ENCODE measurements at places on chromosomes 11 and 22.

DNA sequence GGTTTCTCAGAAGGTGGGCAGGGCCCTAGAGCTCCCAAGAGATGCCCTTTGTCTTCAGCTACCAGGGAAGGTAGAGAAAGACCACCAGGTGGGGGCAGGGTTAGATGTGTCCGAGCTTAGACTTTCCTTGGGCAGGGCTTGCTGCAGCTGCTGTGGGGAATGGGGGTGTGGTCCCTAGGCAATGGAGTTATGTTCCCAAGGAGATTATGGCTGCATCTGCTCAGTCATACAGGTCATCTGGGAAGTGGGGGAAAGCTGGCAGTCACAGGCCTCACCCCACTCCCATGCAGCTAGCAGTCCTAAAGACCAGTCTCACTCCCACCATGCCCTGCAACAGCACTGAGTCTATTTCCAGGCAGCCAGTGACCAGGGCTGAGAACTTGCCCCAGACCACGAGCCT, 29.5 kb downstream of the MMP27 start:
- DNase-seq: no peak

GRCh38 chr11:11780858-11781257, 60.9 kb upstream of the USP47 start:
- no peak for DNase-seq

- no peak for DNase-seq
Measured at GRCh38 chr11:115996125-115996807, 492.1 kb upstream of the CADM1 start.

GRCh38 chr11:12556788-12557384, 117.3 kb upstream of the TEAD1 start:
- DNase-seq: no peak

DNA sequence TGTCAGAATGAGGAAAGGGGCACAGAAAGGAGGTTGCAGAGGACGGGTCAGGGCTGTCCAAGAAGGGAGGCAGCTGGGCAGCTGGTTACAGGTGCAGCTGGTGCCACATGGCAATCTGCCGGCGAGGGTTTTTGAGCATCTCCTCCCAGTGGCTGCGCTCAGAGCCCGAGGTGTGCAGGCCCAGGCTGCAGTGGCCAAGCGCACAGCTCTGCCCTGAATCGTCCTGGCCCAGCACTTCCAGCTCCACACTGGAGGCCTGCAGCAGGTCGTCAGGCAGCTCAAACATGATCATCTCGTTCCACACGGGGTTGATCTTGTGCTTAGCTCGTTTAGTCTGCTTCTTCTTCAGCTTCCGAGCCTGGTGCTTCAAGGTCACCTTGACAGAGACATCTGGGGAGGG, 42.2 kb downstream of the SYT13 start:
- no peak for DNase-seq

- no peak for DNase-seq
Measured at GRCh38 chr11:114345575-114346222, 49.5 kb downstream of the NNMT start.

GRCh38 chr11:42175203-42175602, 715.8 kb upstream of the LRRC4C start:
- no peak for DNase-seq

GRCh38 chr22:24400034-24400725, 27.2 kb upstream of the ADORA2A start:
- DNase-seq: no peak

- peak; percentile 57 for DNase-seq
Measured at GRCh38 chr11:87290304-87290922, 252.7 kb downstream of the TMEM135 start.

GRCh38 chr11:128157423-128158298, 429.7 kb downstream of the ETS1 start:
- DNase-seq: peak; percentile 72

DNA sequence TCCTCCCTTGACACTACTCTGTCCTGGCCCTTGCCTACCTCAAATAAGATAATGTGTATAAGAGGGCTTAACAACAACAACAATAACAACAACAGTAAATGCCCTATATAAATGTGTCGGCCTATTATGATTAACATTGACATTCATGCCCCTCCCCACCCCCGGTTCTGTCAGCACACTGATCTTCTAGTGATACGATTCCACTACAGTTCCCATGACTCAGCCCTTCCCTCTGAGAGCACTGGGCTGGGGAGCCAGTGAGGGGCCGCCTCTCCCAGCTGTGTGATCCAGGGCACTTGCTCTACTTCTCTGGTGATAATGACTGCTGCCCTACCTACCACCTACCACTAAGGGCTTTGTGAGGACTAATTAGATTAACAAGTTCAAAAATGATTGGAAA, 92.2 kb upstream of the PHOX2A start:
- no peak for DNase-seq

GRCh38 chr11:32597921-32598320, 14.3 kb downstream of the EIF3M start:
- no peak for DNase-seq

GRCh38 chr11:33160136-33160535, 1.1 kb downstream of the CSTF3 start:
- DNase-seq: peak; percentile 35

DNA sequence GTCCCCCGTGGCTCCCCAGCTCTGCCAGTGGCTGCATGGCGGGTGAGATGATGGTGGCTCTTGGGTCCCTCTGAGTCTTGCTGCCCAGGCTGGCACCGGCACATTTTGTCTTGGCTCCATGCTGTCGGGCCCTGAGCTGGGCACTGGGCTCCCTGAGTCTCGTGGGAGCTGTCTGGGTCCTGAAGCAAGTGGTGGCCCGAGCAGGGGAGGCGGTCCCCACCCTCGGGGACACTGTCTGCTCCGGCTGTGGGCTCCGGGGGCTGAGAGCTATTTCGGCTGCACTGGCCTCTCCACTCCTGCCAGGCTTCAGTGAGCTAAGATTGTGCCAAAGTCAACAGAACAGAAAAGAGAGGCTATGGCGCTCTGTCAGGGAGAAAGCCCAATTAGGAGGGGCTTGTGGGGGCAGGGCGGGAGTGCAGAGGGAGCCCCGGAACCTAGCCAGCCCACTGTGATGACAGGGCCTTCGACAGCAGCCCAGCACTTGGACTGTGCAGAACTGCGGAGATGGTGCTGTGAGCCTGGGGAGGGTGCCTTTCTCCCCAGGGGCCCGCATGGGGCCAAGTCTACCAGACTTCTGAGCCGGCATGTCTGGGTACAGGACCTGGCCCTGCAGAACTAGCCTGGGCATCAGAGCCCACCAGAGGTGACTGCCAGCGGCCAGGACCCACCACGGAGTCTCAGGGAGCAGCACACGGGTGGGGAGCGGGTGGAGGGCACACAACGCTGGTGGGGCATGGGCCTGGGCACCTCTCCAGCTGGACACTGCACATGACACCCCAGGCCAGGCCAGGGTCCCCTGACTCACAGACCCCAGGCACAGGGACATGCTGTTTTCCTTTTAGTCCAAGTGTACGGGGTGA, 38.0 kb downstream of the RTN4R start:
- no peak for DNase-seq

- DNase-seq: no peak
Measured at GRCh38 chr11:28542561-28542960, 434.4 kb downstream of the METTL15 start.

DNA sequence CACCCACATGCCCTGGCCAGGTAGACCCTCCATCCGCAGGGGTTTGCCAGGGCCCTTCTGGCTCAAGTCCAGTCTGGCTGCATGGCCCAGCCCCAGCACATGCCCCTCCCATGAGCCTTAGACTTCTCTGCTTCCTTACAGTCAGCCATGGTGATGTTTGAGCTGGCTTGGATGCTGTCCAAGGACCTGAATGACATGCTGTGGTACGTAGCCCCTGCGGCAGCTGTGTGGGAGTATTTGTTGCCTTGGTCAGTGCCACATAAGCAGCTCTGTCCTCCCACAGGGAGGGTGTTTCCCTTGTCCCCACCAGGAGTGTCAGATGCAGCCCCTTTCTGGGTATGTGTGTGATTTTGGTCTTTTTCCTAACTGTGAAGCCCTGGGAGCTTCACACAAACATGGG, 17.5 kb downstream of the CDC45 start:
- no peak for DNase-seq

DNA sequence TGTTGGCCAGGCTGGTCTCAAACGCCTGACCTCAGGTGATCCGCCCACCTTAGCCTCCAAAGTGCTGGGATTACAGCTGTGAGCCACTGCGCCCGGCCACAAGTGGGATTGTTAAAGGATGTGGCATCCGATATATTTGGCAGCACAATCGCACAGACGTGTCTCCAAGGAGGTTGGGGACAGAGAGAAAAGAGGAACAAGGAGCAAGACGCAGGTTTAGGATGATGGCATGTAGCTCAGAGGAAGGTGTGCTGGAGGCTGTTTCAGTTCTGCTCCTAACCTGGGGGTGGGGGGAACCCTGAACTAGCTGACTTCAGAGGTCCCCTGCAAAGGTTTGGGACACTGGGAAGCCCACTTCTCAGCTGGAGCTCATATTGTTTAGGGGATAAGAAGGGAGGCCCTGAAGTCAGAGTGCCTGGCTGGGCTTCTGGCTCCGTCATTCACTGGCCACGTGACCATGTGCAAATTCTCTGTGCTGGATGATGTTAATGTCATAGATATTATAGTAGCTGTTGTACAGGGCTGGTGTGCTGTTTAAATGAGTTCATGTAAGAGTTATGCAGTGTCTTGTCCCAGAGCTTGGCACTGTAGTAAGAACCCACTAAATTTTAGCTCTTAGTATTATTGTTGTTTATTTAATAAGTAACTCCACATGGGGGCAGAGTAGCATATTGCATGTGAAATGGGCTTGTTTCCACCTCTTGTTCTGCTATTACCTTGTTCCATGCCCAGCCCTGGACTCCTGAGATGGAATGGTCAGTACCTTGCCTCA, 129.7 kb downstream of the ST3GAL4 start:
- no peak for DNase-seq

GRCh38 chr11:34819740-34820482, 96.3 kb downstream of the APIP start:
- DNase-seq: no peak

DNA sequence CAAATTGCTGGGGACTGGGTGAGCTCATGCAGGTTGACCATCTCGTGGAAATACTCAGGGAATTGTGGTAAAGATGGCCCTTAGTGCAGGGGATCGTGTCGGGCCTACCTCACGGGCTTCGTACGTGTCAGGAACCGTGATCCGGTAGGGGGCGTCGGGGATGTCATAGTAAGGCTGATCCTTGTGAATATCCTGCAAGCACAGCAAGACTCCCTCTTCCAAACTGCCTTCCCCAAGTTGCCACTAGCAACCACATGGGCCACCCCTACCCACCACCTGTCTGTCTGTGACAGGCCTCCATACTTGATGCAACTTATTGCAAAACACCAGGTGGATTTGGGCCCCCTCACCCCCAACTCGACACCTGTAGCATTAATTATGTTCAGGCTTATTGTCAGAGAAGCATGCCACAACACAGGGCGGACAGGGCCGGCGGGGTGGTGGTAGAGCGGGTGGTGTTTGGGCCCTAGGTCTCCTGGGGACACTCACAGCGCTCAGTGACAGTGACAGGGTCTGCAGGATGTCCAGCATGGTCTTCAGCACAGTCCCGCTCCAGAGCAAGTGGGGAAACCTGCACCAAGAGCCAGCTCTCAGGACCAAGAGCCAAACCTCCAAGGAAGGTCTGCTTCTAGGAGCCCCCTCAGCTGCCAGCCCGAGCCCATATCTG, 22.6 kb upstream of the SERPIND1 start:
- no peak for DNase-seq

- no peak for DNase-seq
Measured at GRCh38 chr11:74648894-74649293, 56.5 kb downstream of the POLD3 start.

DNA sequence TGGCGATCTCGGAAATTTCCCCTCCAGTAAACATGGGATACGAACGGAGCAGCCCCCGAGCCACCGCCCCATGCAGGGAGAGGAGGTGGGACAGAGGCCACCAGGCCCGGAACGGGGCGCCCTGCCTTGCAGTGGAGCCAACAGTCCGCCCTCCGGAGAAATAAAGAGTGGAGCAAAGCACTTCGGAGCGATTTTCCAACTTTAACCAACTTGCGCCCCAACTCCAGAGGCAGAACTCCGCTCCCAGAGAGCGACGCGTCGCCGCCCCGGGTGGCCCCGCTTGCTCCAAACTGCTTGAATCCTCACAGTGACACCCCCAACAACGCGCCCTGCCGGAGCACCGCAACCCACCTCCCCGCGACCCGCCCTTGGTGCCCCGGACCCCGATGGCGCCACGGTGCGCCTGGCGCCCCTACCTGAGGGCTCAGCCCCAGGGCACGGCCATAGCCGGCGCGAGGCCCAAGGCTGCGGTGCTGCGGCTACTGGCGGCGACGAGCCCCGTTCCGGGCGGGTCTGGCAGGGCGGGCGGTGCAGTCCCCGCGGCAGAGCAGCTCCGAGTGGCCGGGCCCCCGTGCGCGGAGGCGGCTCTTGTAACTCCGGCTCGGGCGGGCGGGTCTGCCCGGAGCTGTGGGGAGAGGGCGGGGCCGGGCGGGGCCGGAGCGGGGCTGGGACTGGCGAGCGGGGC, at the start of gene AHNAK:
Gene AHNAK (minus strand): TSS at position 563 of the 685 bp plus-strand sequence. CDS start 10,708 bp downstream, outside the sequence.
- no peak for DNase-seq

DNA sequence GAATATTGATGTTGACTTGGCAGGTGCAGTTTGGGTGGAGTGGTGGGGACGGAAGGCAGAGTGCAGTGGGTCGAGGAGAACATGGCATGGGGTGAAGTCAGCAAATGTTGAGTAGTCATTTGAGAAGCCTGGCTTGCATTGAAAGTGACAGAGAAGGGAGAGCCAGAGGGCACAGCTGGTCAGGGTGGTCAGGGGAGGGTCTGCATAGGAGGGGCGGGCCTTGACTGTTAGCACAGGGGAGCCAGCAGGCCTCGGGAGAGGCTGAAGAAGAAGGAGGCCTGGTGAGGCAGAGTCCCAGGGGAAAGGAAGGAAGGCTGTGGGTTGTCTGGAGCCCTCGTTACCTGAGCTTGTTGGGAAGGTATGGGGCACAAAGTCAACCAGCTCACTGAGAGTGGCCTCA, 230.8 kb upstream of the TBCEL start:
- no peak for DNase-seq

DNA sequence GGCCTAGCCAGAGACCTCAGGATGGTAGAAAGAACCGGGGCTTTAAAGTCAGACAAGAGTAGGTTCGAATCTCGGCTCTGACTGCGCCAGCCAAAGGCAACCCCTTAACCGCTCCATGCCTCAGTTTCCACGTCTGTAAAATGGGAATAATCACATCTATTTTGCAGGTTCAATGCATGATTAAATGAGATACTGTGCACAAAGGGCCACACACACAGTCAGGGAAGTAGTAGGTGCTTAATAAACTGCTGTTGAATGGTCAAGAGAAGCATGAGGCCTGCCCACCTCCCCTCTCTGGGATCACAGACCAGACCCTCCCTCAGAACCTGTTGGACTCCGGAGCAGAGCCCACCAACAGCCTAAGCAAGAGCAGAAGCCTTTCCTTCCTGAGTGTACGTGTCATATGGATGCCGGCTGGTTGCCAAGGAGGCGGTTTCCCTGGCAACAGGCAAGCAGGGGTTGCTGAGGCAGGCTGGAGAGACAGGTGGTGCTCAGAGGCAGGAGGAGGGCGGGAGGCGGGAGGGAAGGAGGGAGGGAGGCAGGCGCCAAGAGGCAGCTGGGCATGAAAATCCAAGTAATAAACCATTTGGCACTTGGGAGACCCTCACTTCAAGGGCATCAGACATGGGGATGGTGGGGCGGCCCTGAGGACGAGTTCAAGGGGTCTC, 43.9 kb downstream of the NFAM1 start:
- DNase-seq: no peak

- no peak for DNase-seq
Measured at GRCh38 chr22:50676180-50676636, 3.6 kb downstream of the SHANK3 start.

GRCh38 chr11:36689442-36689841, 91.4 kb upstream of the RAG2 start:
- no peak for DNase-seq

- no peak for DNase-seq
Measured at GRCh38 chr22:18023509-18024275, 669 bp downstream of the MICAL3 start.

GRCh38 chr11:33881651-33882503, 10.0 kb downstream of the LMO2 start:
- DNase-seq: no peak

Measured in AML-193 (cell line).